ENCODE measurements at places on chromosomes 4 and X.

DNA sequence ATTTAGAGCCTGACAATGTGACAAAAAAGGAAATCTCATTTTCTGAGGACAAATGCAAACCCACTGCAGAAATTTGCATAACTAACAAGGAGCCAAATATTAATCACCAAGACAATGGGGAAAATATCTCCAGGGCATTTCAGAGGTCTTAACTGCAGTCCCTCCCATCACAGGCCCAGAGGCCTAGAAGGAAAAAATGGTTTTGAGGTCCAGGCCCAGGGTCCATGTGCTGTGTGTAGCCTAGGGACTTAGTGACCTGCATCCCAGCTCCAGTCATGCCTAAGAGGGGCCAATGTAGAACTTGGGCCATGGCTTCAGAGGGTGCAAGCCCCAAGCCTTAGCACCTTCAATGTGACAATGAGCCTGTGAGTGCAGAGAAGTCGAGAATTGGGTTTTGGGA, 44.2 kb downstream of the P2RY10 start:
- no peak for DNase-seq

GRCh38 chr4:61583696-61584095, 383.6 kb downstream of the ADGRL3 start:
- DNase-seq: no peak

GRCh38 chr4:152564336-152564735, 28.4 kb upstream of the FBXW7 start:
- DNase-seq: no peak

DNA sequence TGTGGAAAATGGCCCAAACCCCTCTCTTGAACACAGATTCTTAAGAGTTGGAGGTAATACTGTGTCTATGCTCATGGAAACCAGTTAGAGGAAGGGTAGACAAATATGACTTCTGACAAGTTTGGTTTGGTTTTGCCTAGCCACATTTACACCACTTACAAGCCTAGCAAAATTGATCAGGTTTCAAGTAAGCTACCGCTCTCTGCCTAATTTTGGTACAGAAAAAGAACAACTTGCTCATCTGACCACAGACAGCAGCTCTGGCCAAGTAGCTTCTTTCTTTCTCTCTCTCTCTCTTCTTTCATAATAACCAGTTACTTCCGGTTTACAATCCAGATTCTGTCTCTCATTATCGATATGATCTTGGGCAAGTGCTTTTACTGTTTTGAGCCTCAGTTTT, 260.0 kb downstream of the GLUD2 start:
- DNase-seq: no peak

DNA sequence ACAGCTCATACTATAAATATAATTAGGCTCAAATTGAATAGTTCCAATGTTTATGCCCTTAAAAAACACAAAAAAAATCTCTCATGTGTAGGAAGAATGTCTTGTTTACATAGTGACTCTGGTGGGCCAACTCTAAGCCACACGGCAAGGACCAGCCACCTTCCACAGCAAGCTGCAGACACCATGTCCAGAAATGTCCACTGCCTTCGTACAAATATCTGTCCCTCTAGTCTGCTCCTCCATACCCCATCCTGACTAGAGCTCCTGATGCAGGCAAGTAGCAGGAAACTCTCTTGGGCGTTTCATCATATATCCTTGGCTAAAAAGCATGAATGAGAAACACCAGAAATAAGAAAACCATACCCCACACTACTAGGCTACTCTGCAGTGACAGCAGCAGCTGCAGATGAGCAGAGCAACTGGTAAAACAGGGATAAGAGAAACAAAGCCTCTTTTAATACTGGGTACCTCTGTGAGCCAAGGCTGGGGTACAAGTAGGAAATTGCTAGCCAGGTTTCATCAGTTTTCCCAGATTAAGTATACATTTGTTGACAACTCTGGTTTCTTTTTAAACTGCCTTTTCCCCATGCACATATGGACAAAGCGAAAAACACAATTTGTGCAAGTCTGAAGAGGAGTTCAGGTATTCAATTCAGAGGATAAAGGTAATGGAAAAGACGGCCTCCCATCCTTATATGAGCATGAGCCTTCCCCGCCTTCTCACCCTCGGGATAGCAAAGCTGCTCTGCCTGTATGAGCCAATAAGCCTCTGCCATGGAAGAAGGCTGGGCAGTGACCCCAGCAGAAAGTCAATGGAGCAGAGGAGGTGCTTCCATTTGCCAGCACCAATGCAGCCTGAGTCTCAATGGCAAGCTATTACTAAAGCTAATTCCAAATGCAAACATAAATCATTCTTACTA, 245.4 kb downstream of the DCLK2 start:
- no peak for DNase-seq

DNA sequence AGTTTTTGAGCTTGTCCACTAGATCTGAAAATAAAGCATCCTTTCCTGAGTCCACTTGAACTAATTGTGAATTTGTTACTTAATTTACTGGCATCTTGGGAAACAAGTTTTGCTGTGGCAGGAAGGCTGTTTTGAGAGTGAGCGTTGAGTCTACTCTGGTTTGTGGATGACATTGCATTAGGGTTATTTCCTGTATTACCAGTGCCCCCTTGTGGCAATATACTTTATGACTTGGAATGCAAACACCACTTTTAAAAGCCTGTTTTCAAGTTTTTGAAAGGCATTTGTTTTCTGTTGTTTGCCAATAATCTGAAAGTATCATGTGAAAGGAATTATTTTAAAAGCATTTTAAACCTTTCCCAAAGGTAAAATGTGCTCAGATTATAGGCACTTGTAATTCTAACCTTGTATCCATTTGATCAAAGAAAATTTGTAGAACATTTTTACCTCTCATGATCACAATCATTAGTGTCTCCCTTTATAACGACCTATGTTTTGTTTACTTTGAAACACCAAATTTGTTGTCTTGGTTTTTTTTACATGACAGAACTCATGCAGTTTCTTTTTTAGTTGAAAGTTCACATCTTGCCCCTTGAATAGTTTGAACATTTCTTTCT, 18.0 kb upstream of the CYP2U1 start:
- peak; percentile 70 for DNase-seq

DNA sequence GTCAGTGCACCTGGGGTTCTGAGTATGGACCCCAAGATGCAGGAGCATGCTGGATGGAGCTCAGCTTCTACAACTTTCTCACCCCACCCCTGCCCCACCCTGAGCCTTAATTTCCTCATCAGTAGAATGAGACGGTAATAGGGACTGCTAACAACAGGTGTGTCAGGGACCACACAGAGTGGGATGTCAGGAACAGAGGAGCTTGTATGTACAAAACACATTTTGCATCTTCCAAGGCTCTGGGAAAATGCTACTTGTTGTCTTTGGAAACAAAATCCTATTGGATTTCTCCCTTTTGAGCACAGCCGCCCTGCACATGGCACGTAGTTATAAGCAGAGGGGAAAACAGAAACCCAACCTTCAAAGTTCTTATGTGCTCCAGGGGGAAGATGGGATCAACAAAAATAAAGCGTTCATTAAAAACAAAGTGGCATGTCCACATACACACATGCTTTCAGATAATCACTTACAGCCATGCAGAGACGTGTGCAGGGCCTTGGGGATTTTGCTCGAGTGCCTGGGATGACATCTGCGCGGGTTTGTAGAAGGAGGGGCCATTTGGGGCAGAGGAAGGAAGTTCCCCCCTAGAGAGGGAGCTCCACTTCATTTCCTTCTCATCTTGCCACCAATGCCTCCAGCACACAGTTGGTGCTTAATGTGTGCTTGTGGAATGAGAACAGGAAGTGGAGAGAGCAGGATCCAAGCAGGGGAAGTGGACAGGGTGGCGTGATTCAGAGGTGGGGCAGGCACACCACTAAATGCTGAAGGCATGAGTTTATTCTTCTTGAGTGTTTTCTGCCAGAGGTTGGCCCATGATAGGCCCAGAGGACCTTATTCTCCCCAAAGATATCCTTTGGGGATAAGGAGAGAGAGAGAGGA, 138.9 kb downstream of the SMIM20 start:
- DNase-seq: no peak

GRCh38 chr4:63080934-63081333, 1328.3 kb downstream of the TECRL start:
- no peak for DNase-seq

GRCh38 chr4:126959056-126959745, 673.6 kb upstream of the INTU start:
- no peak for DNase-seq

DNA sequence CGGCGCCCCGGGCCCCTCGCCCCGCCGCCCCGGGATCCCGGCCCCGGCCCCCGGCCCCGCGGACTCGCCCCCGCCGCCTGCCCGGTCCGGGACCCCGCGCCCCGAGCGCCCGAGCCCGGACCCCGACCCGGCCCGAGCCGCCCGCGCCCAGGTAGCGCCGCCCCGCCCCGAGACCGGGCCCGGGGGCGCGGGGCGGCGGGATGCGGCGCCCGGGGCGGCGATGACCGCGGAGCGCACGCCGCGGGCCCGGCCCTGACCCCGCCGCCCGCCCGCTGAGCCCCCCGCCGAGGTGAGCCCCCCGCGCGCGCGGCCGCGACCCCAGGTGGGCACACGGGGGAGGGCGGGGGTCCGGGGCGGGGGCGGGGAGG, 224 bp downstream of the FGFRL1 start:
- DNase-seq: no peak

DNA sequence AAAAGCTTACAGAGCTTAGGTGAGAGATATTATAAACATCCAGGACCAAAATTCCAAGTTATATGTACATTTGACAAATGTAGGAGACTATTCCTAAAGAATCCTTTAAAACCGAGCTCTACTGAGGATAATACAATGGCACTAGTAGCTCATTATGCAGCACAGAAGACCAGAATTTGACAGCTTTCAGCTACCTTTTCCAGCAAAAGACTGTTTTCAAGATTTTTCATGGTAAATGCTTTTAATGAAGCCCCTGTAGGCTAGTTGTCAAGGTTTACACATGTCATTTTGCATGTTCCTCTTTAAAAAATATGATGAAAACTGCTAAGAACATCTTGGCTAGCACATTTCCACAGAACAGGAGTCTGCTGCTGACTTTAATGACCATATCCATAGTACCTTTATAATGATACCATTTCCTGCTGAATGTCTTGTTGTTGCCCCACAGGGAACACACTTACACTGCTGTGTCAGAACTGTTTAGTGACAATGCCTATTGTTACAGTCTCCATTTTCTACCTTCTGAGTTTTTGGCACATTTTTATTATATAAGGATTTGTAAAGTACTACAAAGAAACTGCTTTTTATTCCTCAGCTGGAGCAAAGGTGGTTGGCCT, 1382.3 kb downstream of the RAPGEF2 start:
- no peak for DNase-seq

- no peak for DNase-seq
These were observed 405.9 kb upstream of the MAD2L1 start for GRCh38 chr4:120472447-120473131.

DNA sequence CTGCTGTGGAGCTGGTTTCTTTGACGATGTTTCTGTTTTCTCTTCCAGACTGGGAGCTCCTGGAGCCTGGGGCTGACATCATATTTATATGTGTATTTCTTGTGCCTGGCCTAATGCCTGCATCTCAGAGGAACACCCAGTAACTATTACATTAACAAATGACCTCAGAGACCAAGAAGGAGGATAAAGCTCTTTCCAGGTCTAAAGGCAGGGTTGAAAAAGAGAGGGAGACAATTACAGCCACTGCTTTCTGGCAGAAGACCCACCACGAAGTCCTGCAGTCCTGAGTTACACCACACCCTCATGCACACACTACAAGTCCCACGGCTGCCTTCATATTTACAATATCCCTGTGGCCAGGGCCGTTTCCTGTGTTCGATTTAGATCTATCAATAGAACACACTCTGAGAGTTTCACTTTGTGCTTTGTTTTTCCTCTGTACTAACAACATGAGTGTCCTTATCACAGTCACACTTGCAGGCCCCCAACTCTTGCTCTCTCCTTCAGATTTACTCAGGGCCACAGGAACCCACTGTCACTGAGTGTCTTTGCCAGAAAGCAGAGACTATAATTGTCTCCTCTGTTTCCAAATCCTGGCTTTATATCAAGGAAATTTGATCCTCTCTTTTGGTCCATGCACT, 535.5 kb downstream of the MID1IP1 start:
- DNase-seq: no peak

DNA sequence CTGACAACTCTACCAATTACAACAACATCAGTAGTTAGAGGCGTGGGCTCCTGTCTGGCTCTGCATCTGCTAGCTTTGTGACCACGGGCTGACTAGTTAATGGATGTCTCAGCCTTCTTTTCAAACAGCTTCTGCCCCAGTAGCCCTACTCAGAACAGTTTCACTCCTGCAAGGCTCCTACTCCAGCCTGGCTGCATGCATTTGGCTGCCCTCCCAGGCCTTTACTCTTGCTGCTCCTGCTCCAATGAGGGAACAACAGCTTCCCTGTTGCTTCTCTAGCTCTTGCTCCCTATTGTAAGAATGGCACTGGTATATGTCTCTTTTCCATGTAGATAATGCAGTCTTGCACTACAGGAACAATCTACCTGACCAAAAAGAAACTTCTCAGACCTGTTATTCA, 93.3 kb downstream of the TTC29 start:
- no peak for DNase-seq

DNA sequence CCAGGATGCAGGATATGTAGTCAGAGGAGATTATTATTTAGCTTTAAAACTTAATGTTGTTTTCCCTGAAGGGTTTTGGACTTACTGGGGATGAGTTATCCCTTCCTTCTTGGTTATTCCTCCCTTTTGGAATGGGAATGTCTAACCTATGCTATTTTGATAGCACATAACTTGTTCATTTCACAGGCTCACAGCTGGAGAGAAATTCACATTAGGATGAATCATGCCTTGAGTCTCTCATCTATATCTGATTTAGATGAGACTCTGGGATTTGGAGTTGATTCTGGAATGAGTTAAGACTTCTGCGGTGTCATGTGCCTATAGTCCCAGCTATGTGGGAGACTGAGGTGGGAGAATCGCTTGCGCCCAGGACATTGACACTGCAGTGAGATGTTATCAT, 81.1 kb downstream of the ATP11C start:
- DNase-seq: no peak

GRCh38 chrX:154432210-154432609, 3.7 kb downstream of the ATP6AP1 start:
- no peak for DNase-seq

- DNase-seq: no peak
These were observed 19.8 kb downstream of the GLRB start for GRCh38 chr4:157095716-157096115.

GRCh38 chr4:71239365-71239764, 99.5 kb upstream of the SLC4A4 start:
- no peak for DNase-seq

GRCh38 chr4:48093991-48094416, 40.0 kb downstream of the TXK start:
- DNase-seq: no peak

GRCh38 chr4:173318648-173319211, 15.4 kb downstream of the HMGB2 start:
- DNase-seq: peak; percentile 42

DNA sequence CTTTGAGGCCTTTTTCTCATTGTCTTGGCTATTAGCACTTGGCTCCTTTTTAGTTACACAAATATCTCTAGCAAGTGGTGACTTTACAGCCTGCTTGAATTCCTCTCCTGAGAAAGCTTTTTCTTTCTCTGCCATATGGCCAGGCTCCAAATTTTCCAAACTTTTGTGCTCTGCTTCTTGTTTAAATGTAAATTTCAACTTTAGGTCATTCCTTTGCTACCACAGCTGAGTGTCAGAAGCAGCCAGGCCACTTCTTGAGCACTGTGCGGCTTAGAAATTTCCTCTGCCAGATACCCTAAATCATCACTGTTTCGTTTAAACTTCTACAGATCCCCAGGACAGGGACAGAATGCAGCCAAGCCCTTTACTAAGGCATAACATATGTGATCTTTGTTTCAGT, 222.4 kb downstream of the FBXO8 start:
- DNase-seq: no peak

All from AML-193 (cell line).